Effector memory CD8-positive, alpha-beta T cell (primary cell): ENCODE measurements at places on chromosomes 4 and X.

GRCh38 chrX:114465689-114466088, 118.2 kb upstream of the HTR2C start:
- H3K4me3 ChIP-seq, result no peak overlapping the region
- no peaks in the 10 kb centered on the region for H3K27me3 ChIP-seq
- no peak overlapping the region for H3K27ac ChIP-seq
- no peak for DNase-seq

GRCh38 chr4:83563998-83564397, 28.1 kb downstream of the GPAT3 start:
- peaks cover 3% of the 10 kb centered on the region for H3K4me1 ChIP-seq
- DNase-seq, result no peak
- no peak overlapping the region for H3K4me3 ChIP-seq
- H3K27me3 ChIP-seq, result no peaks in the 10 kb centered on the region
- H3K27ac ChIP-seq, result no peak overlapping the region

GRCh38 chr4:77859256-77859655, 3.4 kb upstream of the MRPL1 start:
- H3K4me3 ChIP-seq, result no peak overlapping the region
- no peak for DNase-seq
- H3K27ac ChIP-seq, result peak overlapping the region; percentile 100
- peaks cover 40% of the 10 kb centered on the region for H3K36me3 ChIP-seq
- H3K27me3 ChIP-seq, result no peaks in the 10 kb centered on the region

GRCh38 chr4:81833576-81833975, 361.9 kb upstream of the RASGEF1B start:
- no peak for DNase-seq
- H3K4me1 ChIP-seq, result no peaks in the 10 kb centered on the region
- no peak overlapping the region for H3K27ac ChIP-seq
- H3K4me3 ChIP-seq, result no peak overlapping the region
- H3K27me3 ChIP-seq, result peaks cover 6% of the 10 kb centered on the region

GRCh38 chrX:55056820-55057674, 17.8 kb upstream of the PAGE2B start:
- H3K36me3 ChIP-seq, result no peaks in the 10 kb centered on the region
- peaks cover 10% of the 10 kb centered on the region for H3K4me1 ChIP-seq
- peaks cover 5% of the 10 kb centered on the region for H3K27me3 ChIP-seq

DNA sequence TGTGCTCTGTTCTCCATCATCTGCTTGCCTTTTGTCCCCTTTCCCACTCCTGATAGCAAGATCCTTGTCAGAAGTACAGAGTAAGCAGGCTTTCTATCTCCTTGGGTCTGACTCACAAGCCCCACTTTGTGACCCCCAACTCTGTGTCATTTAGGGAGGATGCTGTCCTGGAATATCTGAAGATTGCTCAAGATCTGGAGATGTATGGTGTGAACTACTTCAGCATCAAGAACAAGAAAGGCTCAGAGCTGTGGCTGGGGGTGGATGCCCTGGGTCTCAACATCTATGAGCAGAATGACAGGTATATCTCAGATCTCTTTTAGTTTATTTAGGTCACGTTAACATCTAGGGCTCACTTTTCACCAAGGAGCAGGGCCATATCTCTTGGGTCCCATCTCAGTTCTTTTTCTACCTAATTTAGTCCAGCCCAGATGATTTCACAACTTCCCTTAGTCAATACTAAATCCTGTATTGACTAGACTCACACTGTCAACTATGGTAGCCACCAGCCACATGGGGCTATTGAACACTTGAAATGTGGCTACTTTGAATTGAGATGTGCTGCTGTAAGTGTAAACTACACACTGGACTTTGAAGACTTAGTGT, 64.3 kb downstream of the MSN start:
- H3K27me3 ChIP-seq, result no peaks in the 10 kb centered on the region
- no peak overlapping the region for H3K4me3 ChIP-seq

DNA sequence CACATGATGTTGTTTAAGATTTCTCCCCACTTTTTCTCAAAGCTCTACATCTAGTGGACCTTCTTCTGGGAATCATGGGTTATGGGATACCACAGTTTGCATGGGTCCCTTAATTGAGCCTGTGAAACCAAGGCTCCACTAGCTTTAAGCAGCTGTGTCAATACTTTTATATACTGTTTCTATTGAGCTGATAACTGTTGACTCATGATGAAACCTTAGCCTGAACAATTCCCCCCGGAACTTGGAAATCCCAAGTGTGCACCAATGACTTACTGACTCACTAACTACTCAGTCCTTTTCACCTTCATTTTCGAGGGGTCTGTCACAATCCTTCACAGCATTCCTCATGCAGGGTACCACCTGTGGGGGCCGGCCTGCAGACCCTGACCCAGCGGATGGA, 12.7 kb upstream of the SPIN4 start:
- no peaks in the 10 kb centered on the region for H3K27me3 ChIP-seq
- H3K36me3 ChIP-seq, result peaks cover 2% of the 10 kb centered on the region
- H3K27ac ChIP-seq, result no peak overlapping the region
- H3K4me1 ChIP-seq, result no peaks in the 10 kb centered on the region
- DNase-seq, result no peak
- no peak overlapping the region for H3K4me3 ChIP-seq

DNA sequence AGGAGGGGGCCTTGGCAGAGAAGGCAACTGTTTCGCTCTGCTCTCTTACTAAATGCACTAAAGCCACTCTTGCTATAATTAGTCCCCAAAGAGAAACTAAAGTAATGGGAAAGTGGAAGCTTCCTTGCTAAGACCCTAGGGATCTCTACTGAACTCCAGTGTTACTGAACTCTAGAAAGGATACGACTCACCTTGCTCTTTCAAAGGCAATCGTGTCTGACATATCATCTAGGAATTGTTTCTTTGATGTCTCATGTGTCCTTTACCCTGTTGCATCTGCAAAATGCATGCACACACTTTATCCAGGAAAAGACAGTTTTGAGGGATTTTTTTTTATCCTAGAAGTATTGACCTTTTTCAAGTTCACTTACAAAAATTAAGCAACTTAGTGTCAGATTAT, 148.1 kb upstream of the FAM9B start:
- no peak overlapping the region for H3K27ac ChIP-seq
- no peaks in the 10 kb centered on the region for H3K36me3 ChIP-seq
- peaks cover 9% of the 10 kb centered on the region for H3K27me3 ChIP-seq
- H3K4me3 ChIP-seq, result no peak overlapping the region
- DNase-seq, result no peak

- peaks cover 12% of the 10 kb centered on the region for H3K4me1 ChIP-seq
- DNase-seq, result no peak
- no peak overlapping the region for H3K4me3 ChIP-seq
- H3K27ac ChIP-seq, result no peak overlapping the region
- H3K36me3 ChIP-seq, result peaks cover 11% of the 10 kb centered on the region
These were observed 18.7 kb upstream of the GPR34 start for GRCh38 chrX:41670112-41670511.

DNA sequence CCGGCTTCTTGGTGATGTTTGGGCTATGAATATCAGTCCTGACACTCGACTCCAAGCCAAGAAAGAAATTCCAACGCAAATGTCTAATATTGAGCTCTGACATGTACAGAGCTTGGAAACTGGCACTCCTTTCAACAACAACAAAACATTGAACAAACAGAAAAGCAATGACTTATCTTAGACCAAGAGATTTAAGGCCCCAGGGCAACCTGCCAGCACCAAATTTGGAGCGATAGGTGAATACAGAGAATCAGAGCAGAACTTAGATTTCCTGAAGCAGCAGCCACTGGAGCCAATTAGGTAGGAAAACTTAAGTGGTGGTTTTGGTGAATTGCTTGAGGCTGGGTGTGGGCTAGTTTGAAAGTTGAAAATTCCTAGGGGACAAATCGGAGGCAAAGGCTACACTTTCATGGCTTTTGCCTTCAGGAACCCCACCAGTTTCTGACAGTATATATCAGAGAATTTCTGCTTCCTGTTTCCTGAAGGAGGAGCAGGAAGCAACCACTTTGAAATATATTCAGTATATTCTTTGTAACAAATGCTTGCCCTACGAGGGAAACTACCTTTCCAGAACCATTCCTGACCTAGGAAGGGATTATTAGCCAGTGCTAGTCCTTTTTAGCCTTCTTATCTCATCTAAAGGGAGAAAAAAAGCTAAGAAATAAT, 10.1 kb upstream of the FMR1 start:
- H3K36me3 ChIP-seq, result no peaks in the 10 kb centered on the region
- H3K4me3 ChIP-seq, result no peak overlapping the region
- no peak for DNase-seq
- H3K27ac ChIP-seq, result no peak overlapping the region

GRCh38 chrX:2342281-2342688, 158.5 kb downstream of the DHRSX start:
- no peak overlapping the region for H3K4me3 ChIP-seq
- H3K4me1 ChIP-seq, result no peaks in the 10 kb centered on the region
- DNase-seq, result no peak
- H3K27me3 ChIP-seq, result no peaks in the 10 kb centered on the region

- no peaks in the 10 kb centered on the region for H3K4me1 ChIP-seq
- no peak overlapping the region for H3K27ac ChIP-seq
- H3K27me3 ChIP-seq, result no peaks in the 10 kb centered on the region
- H3K36me3 ChIP-seq, result no peaks in the 10 kb centered on the region
- H3K4me3 ChIP-seq, result no peak overlapping the region
These were observed 131.6 kb upstream of the TMEM164 start for GRCh38 chrX:109871121-109871888.

GRCh38 chr4:77092975-77093374, 17.2 kb upstream of the CCNI start:
- H3K36me3 ChIP-seq, result no peaks in the 10 kb centered on the region
- H3K27me3 ChIP-seq, result no peaks in the 10 kb centered on the region
- no peak for DNase-seq
- peak overlapping the region; percentile 19 for H3K27ac ChIP-seq
- H3K4me1 ChIP-seq, result peaks cover 9% of the 10 kb centered on the region

- no peak overlapping the region for H3K4me3 ChIP-seq
- no peaks in the 10 kb centered on the region for H3K27me3 ChIP-seq
- H3K36me3 ChIP-seq, result no peaks in the 10 kb centered on the region
- peaks cover 8% of the 10 kb centered on the region for H3K4me1 ChIP-seq
- DNase-seq, result no peak
These were observed 63.6 kb downstream of the PDLIM5 start for GRCh38 chr4:94515365-94515764.

- peaks cover 6% of the 10 kb centered on the region for H3K27me3 ChIP-seq
- no peaks in the 10 kb centered on the region for H3K4me1 ChIP-seq
- no peak overlapping the region for H3K27ac ChIP-seq
- no peaks in the 10 kb centered on the region for H3K36me3 ChIP-seq
- no peak for DNase-seq
These were observed 36.3 kb upstream of the SPINK2 start for GRCh38 chr4:56857601-56858309.

DNA sequence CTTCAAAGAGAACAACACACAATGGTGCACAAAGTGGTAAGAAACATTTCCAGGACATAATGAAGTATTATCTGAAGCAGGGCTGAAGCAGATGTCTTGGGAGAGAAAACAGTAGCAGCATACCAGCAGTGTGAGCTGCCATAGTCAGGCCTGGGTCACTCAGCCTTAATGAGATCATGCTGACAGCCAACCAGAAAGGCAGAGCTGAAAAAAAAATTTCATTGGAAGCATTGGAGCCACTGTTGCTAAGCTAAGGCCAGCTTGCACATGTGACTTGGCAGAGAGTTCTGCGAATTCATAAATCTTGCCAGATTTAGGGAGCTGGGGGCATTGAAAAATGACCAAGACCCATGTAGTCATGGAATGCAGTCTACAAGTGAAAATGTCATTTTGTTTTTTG, 444.0 kb upstream of the PITX2 start:
- no peaks in the 10 kb centered on the region for H3K4me1 ChIP-seq
- no peaks in the 10 kb centered on the region for H3K36me3 ChIP-seq
- no peaks in the 10 kb centered on the region for H3K27me3 ChIP-seq
- DNase-seq, result no peak

DNA sequence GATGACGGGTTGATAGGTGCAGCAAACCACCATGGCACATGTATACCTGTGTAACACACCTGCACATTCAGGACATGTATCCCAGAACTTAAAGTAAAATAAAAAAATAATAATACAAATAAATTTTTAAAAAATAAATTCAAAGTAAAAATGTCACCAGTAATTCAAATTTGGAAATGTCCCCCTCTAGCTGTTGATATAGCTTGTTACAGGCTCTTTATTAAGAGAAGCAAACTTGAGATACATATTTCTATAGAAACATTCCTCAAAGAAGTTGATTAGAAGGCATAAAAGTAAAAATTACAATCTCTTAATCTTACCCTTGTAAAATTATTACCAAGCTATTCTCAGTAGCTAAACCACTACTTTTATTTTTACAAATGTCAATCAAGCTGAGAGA, 1397.0 kb downstream of the FAM133A start:
- H3K27me3 ChIP-seq, result no peaks in the 10 kb centered on the region
- DNase-seq, result no peak
- H3K4me1 ChIP-seq, result no peaks in the 10 kb centered on the region
- no peak overlapping the region for H3K27ac ChIP-seq

DNA sequence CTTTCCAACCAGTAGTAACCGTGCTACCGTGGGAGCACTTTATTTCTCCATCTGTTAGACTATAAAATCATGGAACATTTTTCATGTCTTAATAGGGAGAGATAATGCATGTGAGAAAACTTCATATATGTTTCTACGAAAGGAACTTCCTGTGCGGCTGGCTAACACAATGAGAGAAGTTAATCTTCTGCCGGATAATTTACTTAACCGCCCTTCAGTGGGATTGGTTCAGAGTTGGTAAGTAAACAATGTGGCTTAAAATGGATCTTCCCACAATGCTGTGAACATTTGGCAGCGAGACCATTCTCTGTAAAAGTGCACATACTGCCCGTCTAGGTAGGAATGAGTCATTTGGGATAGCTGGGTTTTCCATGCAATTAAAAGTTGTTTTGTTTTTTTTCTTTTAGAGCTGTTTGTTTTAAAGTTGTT, 29.6 kb downstream of the PDK3 start:
- H3K27me3 ChIP-seq, result no peaks in the 10 kb centered on the region
- DNase-seq, result no peak
- peaks cover 18% of the 10 kb centered on the region for H3K4me1 ChIP-seq

DNA sequence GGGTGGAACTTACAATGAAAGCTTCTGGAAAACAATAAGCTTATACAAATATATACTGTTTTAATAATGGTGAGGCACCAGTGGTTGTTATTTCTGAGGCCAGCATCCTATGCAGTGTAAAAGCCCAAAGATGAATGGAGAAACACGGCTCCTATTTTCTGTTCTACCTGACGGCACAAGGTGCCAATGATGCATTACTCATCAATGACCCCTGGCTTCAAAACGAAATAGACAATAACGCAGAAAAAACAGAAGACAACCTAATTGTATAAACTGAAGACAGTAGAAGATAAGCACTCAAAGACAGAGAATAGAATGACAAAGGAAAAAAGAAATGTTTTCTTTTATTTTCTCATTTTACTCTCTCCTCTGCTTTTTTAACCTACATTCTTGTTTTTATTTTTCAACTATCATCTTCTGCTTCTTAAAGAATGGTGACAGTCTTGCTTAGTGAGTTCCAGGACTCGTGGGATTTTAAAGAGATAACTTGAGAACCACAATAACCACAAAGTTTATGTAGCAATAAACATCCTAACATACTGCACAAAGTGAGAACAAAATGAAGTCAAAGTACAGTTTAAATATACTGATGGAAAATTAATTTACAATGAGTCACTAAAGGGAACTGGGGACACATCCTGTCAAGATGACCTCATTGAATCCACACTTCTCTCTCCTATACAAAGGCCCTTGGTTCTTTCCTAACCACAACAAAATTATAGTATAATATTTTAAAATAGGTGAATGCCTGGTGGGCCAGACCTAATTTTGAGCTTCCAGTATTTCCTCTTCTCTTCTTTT, 169.8 kb downstream of the BTC start:
- H3K4me3 ChIP-seq, result no peak overlapping the region
- no peaks in the 10 kb centered on the region for H3K36me3 ChIP-seq
- peaks cover 6% of the 10 kb centered on the region for H3K27me3 ChIP-seq
- no peak overlapping the region for H3K27ac ChIP-seq
- DNase-seq, result no peak

- H3K4me3 ChIP-seq, result no peak overlapping the region
- H3K27me3 ChIP-seq, result no peaks in the 10 kb centered on the region
- no peak for DNase-seq
- no peak overlapping the region for H3K27ac ChIP-seq
- H3K36me3 ChIP-seq, result no peaks in the 10 kb centered on the region
These were observed 57.7 kb upstream of the SPANXB1 start for GRCh38 chrX:140944710-140945109.
